ENCODE measurements at places on chromosomes 2 and 18.

- DNase-seq: no peak
These were observed 97.8 kb upstream of the NETO1 start for GRCh38 chr18:72965616-72966015.

- DNase-seq: no peak
These were observed 77.1 kb downstream of the CYRIA start for GRCh38 chr2:16588565-16588964.

GRCh38 chr18:27540111-27540510 lies 355.0 kb upstream of the CHST9 start:
- no peak for DNase-seq

DNA sequence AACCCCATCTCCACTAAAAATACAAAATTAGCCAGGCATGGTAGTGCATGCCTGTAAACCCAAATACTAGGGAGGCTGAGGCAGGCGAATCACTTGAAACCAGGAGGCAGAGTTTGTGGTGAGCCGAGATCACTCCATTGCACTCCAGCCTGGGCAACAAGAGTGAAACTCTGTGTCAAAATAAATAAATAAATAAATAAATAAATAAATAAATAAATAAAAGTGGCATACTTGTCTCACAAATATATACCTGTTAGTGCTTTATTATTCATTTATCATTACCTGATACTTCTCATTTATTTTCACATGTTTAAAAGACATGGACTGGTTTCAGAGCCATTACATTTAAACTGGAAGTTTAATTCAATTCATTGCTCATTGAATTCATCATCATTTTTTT lies 491.4 kb upstream of the CDH7 start:
- DNase-seq: no peak

DNA sequence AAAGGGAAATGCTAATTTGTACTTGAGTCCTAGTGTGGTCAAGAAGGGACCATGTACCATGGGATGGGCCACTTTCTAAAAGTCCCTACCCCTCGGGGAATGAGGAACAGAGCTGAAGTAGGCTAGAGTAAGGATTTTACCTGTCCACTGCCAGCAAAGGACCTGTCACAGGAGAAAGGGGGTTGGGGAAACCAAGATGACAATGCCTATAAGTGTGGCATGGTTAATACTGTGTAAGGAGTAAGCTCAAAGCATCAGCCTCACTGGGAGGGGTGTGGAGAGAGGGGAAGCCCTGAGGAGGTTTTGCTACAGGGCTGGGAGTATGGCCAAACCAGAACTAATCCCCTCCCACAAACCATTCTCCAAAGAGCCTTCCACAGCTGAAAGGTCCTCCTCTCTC lies 15.8 kb downstream of the GKN2 start:
- no peak for DNase-seq

DNA sequence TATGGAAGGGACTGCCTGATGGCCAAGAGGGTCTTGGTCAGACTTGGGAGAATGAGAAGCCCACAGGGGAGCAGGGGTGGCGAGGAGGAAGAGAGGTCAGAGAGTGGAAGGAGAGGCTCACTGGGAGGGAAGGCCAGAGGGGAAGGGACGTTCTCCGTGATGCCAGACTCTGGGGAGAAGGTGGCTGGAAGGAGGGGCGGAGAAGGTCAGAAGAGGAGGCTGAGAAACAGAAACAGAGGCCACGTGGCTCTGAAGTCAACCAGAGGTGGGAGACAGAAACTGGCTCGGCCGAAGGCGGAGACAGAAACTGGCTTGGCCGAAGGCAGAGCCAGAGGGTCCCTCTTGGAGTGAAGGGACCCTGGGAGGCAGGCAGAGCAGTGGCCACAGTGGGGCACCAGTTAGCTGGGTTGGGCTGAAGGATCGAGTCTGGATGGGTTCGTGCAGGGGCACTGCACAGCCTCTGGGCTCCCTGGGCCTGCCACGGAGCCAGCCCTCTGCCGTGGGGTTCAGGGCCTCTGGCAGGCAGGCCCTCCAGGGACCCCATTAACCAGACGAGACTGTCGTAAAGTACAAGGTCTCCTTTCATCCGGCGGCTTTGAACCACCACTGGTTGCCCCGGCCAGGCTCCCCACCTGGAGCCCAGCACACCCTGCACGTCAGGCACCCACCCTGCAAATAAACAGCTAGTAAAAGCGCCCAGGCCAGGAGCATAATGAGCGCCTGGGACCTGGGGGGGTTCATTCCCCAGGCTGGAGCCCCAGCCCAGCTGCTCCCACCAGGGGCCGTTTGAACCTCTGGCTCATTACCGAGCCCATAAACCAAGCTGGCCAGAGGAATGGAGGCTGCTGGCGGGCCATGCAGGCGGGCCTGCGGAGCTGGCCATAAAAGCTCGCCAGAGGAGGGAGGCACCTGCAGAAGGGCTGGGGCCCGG lies 218.8 kb downstream of the DYSF start:
- DNase-seq: no peak

DNA sequence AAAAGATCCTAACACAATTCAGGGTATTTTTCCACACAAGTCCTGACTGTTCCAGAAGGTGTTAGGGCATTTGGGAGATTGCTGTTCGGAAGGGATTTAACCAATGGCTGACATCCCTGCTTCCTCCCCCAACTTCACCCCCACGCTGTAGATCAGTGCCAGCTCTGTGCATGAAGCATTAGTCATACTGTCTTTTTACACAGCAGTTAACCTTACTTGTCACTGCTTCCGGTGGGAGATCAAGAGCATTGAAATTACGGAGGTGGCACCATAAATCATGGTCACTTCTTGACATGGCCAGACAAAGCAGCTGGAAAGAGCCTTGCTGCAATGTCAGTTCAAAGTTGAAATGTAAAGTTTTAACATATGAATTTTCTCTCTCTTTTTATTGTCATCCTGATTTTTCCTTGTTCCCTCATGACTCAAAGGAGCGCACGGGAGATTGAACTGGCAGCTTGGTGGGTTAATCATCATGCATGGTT lies 70.2 kb downstream of the HRH4 start:
- no peak for DNase-seq

- DNase-seq: no peak
These were observed 289.8 kb upstream of the SPRED2 start for GRCh38 chr2:65722028-65722778.

- no peak for DNase-seq
These were observed 62.2 kb downstream of the MAP3K19 start for GRCh38 chr2:134985061-134985460.

GRCh38 chr2:27494944-27495554 lies at the start of gene FNDC4:
Gene FNDC4, minus strand, starts transcription at chr2:27495200. Its CDS starts 521 bp downstream, at chr2:27494679.
- peak; percentile 20 for DNase-seq

GRCh38 chr2:96918092-96918753 lies 48.3 kb upstream of the SEMA4C start:
- no peak for DNase-seq

DNA sequence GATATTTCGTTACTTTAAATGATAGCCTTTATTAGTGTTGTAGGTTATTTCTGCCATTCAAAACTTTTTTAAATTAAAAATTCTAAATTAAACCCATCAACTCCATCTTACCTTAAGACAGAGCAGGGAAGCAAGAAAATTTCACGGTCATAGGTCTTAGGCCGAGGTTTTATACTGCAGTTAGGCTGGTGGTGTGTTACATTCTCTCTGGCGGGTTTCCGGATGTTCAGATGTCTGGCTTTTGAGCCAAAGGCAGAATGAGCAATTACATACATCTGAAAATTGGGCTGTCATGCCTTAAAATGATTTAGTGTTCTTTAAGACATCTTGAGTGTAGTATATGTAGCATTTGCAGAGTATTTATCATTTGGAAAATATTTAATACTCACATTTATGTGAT lies 27.9 kb downstream of the GLS start:
- no peak for DNase-seq

GRCh38 chr2:33213648-33214047 lies 262.8 kb upstream of the RASGRP3 start:
- no peak for DNase-seq

- DNase-seq: no peak
These were observed 3.7 kb upstream of the GKN1 start for GRCh38 chr2:68970566-68971265.

DNA sequence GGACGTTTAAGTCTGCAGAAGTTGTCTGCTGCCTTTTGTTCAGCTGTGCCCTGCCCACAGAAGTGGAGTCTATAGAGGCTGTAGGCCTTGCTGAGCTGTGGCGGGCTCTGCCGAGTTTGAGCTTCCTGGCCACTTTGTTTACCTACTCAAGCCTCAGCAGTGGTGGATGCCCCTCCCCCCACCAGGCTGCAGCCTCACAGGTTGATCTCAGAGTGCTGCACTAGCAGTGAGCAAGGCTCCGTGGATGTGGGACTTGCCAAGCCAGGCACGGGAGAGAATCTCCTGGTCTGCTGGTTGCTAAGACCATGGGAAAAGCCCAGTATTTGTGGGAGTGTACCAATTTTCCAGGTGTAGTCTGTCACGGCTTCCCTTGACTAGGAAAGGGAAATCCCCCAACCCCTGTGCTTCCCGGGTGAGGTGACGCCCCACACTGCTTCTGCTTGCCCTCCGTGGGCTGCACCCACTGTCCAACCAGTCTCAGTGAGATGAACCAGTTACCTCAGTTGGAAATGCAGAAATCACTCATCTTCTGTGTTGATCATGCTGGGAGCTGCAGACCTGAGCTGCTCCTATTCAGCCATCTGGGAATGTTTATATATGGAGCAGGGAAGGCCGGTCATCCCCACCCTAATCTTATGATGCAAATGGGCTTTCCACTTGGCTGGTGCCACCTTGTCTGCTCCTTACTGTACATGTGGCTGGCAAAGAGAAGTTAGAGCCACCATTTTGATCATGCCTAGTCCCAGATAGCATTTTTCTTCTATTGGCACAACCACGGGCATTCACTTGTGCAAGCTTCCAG lies 156.9 kb upstream of the ITGA6 start:
- no peak for DNase-seq

DNA sequence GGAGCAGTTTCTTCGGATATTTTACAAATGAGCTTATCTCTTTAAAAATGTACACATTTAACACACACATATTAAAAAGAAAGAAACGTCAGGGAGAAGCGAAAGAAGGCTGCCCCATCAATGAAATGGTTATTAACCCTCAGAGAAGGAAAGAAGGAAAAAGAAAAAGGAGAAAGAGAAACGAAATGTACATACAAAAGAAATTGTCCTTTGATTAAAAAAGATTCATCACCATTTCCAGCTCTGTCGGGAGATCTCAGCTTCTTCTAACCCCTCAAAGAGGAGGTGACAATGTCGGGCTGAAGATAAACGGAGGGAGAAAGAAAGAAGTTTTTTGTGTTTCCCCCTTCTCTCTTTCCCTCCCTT lies 1.5 kb downstream of the IKZF2 start:
- DNase-seq: no peak

GRCh38 chr18:5488844-5489243 lies 55.0 kb downstream of the EPB41L3 start:
- DNase-seq: no peak

DNA sequence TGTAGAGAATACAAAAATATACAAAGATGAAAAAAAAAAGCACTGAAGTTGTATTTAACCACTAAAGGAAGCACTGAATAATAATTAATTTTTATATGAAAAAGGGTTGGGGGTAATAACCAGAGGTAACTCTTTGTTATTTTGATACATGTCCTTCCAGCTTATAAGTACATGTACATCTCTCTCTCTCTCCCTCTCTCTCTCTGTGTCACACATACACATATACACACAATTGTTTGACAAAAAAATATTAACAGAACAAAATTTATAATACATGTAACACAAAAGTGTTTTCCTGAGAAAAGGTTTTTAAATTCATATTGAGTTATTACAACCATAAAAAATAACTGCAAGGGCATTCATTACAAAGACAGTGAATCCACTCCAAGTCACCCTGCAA lies 4.6 kb downstream of the WIPF1 start:
- no peak for DNase-seq
